ENCODE measurements at places on chromosomes 2 and 18. TPM values are rescaled to one million over a fixed set of nuclear protein-coding genes. Genes with fewer than 3 reads are reported as not detected.

MTLN gene
- total RNA-seq, result 152 TPM

RAD51AP2 gene
- not detected for total RNA-seq

ERBB4 gene
- 2.8 TPM for total RNA-seq

CCDC150 gene
- 3.0 TPM for total RNA-seq

TTN gene
- total RNA-seq, result 7.6 TPM

CDK15 gene
- total RNA-seq, result 0.90 TPM

FECH gene
- total RNA-seq, result 42.4 TPM

DUSP19 gene
- total RNA-seq, result 1.7 TPM

IL36A gene
- total RNA-seq, result not detected

MAB21L4 gene
- total RNA-seq, result not detected

ANKRD30B gene
- 11.2 TPM for total RNA-seq

GALNT14 gene
- 0.21 TPM for total RNA-seq

TOGARAM2 gene
- total RNA-seq, result 28.4 TPM

WDR33 gene
- total RNA-seq, result 46.5 TPM

SOWAHC gene
- 24.5 TPM for total RNA-seq

FBXO48 gene
- total RNA-seq, result 2.0 TPM

LRRTM4 gene
- 8.1 TPM for total RNA-seq

CHST10 gene
- total RNA-seq, result 13.5 TPM

DYNC2LI1 gene
- 19.5 TPM for total RNA-seq

ALPP gene
- not detected for total RNA-seq

GATA6 gene
- 8.4 TPM for total RNA-seq

TMEM169 gene
- 0.60 TPM for total RNA-seq

SCYGR5 gene
- total RNA-seq, result not detected

MAP3K19 gene
- not detected for total RNA-seq
